Tongue (tissue), 3 donors: ENCODE measurements at places on chromosomes 5 and 9.

GRCh38 chr5:95644351-95645042, 2.1 kb upstream of the RFESD start:
- DNase-seq: peak; percentile 72

GRCh38 chr9:114906922-114907571, 23.3 kb downstream of the TNFSF8 start:
- DNase-seq: peak; percentile 54

- DNase-seq: no peak
These were observed 134.7 kb upstream of the TNPO1 start for GRCh38 chr5:72681781-72682180.

- DNase-seq: no peak
These were observed 27.1 kb downstream of the CCDC125 start for GRCh38 chr5:69305512-69305911.

- DNase-seq: peak; percentile 63
These were observed 128.9 kb upstream of the RAPGEF1 start for GRCh38 chr9:131868766-131869165.

DNA sequence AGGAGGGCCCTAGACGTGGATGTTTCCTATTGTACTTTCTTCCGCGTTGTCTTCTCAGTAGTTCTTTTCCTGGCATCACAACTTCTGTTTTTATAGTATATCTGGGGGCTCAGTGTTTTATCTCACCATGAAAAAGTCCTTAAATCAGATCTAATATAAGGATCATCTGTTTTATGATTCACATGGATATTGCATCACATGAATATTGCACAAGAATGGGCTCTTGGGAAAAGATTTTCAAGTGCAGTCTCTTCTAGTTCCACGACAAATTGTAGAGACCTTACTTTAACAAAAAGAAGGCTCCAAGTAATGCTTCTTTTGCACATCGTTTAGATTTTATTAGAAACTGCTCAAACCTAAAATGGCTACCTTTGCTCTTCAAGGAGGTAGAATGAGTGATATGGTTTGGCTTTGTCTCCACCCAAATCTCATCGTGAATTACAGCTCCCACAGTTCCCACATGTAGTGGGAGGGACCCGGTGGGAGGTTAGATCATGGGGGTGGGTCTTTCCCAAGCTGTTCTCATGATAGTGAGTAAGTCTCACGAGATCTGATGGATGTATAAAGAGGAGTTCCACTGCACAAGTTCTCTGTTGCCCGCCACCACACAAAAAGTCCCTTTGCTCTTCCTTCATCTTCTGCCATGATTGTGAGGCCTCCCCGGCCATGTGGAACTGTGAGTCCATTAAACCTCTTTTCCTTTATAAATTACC, 53.7 kb upstream of the FAM120A start:
- DNase-seq: no peak

DNA sequence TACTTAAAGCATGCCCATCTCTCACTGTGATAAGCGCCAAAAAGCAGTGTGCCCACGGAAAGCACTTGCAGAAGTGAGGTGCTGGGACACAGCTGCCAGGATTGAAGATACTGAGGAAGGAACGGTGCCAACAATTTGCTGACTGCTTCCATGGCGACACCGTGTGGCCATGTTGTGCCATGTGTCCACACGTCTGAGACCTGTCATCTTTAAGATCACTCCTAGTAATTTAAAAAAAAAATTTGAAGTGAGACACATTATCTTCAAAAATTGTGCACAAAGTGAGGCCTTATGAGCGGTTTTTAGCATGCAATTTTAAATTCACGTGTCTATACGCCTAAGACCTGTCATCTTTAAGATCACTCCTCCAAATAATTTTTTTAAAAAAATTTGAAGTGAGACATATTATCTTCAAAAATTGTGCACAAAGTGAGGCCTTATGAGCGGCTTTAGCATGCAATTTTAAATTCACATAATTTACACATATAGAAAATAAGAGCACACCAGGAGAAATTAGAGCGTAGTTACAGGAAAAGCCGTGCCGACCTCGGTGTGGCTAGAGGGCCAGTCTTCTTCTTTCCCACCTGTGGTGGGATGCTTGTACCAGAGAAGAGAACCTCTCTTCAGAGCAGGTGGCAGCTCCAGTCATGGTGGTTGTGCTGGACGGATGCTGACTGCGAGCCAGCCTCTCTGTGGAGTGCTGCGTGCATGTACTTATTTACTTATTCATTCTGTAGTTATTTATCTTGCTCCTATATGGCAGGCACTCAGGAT, 21.4 kb upstream of the FLT4 start:
- DNase-seq: peak; percentile 69
